ENCODE measurements at places on chromosomes 2 and 18.

DNA sequence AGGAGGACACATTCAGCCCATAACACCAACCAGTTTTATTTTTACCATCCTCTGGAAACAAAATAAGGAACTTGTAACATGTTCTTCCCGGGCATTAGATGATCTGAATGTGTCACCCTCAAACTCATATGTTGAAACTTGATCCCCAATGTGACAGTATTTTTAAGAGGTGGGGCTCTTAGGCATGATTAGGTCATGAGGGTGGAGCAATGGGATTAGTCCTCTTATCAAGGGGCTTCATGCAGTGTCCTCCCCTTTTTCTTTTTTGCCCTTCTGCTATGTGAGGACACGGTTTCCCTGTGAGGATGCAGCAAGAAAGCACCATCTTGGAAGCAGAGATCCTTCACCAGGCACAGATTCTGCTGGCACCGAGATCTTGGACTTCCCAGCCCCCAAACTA, 401.5 kb upstream of the TRIB2 start:
- no peak for DNase-seq

- no peak for DNase-seq
Observed at GRCh38 chr2:41941831-41942230, 106.0 kb upstream of the PKDCC start.

DNA sequence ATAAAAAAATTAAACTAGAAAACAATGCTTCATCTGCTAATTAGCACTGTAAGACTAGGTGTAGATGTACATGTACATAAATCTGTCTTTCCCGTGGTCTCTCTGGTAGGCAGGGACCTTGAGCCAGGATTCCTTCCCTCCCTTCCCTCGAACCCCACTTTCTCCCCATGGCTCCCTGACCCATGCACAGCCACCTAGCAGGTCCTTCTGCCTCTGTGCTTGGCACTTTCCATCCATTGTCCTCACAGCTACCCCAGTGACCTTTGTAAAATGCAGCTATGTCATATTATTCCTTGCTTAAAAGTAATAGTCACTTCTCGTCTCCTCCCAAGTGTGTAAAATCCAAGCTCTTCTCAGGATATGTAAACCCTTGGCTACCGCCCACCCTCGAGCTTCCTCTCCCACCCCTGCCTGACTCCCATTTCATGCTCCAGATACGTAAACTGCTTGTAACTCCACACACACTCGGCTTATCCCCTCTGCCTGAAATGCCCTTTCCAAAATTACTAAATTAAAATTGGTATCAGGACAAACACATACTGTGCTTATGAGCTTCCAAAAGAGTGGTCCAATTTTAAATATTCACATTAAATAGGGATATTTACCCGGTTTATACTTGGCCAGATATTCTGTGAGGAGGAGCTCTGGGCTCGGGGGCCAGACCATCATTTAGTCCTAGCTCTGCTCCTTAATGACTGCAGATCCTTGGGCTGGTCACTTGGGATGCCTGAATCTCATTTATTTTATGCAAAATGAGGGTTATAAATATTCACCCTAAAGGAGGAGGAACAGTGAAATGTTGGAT, 54.0 kb upstream of the RALBP1 start:
- no peak for DNase-seq

DNA sequence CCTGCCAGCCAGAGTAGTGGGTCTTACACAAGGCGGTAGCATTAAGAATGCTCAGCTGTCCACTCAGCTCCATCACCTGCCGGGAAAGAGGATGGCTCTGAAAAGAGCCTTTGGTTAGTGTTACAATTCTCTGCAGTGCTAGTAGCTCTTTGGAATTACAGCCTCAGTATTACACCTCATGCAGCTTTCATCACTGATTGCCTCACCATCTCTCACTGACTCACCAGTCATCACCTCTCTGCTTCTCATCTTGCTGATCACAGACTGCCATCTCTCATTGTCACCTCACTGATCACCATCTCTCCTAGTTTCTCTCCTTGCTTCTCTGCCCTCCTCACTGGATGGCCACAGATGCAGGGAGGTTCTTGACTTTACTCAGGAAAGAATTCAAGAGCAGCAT, 573.5 kb upstream of the SETBP1 start:
- no peak for DNase-seq

GRCh38 chr2:185219981-185220380, 518.6 kb upstream of the FSIP2 start:
- no peak for DNase-seq

DNA sequence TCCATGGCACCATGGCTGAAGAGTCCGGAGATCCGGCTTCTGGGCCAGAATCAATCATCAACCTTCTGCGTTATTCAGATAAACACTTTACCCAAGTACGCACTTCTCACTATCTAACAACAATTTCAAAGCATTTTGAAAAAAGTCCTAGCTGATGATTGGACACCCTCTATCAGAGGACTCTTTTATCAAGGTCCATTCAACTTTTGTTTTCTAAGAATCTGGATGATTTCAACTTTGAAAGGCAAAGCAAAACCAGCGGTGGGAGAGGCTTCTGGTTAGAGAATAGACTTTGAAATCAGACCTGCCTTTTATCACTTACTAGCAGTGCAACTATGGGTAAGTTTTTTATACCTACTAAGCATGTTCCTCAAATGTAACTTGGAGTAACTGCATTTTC, 293.6 kb upstream of the TNP1 start:
- DNase-seq: no peak

- no peak for DNase-seq
Observed at GRCh38 chr2:20165677-20166509, 59.0 kb downstream of the SDC1 start.

- DNase-seq: no peak
Observed at GRCh38 chr2:150256736-150257135, 230.7 kb downstream of the RND3 start.

DNA sequence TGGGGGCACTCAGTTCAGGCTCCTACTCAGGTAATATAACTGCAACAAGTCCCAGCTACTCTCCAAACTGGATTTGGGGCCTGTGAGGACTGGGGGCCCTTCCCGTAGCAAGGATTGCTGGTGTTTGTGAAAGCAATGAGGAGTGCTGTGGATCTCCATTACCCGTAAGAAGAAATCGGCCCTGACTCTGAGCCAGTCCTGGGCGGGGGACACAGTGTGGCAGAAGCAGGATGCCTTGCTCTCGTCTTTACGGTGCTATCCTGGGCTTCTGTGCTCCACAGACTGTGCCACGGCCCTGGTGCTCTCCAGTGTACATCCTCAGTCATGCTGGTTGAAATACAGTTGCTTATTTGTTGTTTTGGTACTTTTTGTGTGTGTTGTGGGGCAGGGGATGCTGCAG, 172.9 kb downstream of the NDUFA10 start:
- DNase-seq: no peak

DNA sequence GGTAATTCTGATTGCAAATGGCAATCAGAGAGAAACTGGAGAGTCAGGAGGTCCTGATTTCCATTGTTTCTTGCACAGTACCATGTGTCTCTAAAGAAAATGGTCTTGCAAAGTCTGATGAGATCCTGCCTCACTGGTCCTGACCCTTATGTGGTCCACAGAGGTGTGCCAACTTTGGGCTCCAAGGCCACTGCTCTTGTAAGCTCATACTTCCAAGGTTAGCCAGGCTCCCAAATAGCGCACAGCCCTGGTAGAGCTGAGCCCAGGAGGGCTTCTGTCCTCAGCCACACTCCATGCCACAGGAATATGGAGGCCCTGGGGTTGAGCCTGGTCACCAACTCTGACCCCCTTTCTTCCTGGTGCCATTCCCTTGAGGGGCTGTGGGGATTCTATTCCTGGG, 80.7 kb downstream of the SDC1 start:
- DNase-seq: no peak

- DNase-seq: no peak
Observed at GRCh38 chr2:46561731-46562450, 82.5 kb downstream of the TMEM247 start.

DNA sequence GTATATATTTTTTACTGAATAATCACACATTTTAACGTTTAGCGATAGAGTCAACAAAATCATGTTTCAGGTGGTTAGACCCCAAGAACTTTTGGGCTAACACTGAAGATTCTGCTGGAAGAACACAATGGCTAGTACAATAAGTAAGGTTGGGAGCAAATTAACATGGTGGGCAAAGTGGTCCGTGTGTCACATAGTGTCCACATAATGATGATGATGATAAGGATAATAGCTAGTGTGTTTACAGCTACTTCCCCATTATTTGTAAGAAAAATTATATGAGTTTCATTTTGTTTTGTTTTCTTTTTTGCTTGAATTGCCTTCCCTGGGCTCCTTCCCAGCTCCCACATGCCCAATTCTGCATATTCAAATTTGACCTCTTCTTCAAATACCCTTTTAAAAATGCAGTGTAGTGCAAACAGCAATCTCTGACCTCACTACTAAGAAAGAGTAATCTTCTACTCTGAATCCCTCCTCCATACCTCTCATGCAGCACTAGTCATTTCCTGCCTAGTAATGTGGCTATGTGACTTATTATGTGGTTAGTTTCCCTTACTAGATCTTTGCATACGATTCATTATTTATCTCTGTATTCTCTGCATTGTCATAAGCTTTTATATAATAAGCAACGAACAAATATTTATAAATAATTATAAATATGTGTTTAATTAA, 16.9 kb upstream of the VPS54 start:
- no peak for DNase-seq

- peak; percentile 97 for DNase-seq
Observed at GRCh38 chr2:20617892-20618467, 32.9 kb downstream of the HS1BP3 start.

- DNase-seq: no peak
Observed at GRCh38 chr2:49935449-49935848, 781.1 kb upstream of the FSHR start.

DNA sequence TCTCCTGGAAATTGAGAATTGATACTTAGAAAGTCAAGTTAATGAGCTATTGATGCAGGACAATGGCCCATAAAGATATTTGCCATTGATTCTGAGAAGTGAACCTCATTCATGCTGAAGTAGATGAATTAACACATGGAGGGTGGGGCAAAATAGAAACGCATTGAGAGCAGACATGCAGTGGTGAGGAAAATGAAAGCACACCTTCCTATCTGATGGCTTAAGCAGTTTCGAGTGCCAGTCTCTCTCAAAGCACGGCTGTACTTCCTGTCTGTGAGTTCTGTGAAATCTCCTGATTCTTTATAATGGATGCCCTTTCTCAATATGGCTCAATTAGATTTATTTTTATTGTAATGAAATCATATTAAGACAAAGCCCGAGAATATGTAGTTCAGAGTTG, 247.0 kb downstream of the TMX3 start:
- no peak for DNase-seq

GRCh38 chr2:187922846-187923245, 368.6 kb upstream of the TFPI start:
- no peak for DNase-seq

- DNase-seq: no peak
Observed at GRCh38 chr2:239884051-239884405, 141.1 kb downstream of the NDUFA10 start.

DNA sequence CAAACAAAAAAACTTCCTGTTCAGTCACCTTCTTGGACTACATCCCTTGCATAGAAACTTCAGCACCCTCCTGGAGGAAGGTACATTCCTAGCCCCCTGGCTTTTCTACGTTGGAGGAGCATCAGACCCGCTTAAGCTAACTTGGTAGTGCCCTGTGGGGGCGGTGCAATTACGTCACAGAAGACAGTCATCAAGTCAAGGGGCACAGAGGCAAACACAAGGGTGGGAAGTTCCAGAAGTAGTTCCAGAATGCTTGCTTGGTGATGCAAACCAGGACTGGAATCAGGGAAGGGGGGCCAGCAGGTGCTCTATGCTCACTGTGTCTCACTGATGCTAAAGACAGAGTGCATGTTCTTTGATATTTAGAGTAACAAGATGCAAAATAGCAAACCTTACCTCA, 15.2 kb upstream of the AGFG1 start:
- no peak for DNase-seq

DNA sequence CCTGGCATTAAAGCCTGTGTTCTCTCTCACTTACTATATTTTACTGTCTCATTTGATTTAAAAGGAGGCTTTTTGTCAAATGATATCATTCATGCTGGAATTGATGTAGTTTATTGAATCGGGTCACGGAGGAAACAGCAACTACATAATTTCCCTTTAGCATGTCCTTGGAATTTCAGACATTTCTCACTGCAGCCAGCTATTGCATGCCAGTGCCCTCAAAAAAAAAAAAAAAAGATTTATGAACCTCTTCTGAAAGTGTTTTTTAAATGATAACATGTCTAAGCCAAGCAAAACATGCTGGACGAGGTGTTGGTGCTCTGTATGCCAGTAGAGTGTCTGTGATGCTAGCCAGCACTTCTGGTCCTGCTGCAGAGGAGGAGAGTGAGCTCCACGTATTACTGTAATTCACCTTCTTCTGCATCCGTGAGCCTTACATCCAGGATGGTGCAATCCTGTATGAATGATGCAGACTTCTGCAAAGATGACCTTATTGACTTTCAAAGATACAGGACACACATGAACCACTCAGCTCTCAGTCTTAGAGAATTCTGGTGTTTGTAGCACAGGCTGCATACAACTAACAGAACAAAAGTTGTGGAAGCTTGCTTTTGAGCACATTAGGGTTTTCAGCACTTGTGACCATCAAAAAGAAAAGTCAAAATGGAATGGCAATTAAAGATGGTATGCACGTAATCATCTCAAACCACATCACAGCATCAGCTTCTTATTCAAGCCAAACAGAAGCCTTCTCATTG, 31.1 kb downstream of the UGP2 start:
- no peak for DNase-seq

DNA sequence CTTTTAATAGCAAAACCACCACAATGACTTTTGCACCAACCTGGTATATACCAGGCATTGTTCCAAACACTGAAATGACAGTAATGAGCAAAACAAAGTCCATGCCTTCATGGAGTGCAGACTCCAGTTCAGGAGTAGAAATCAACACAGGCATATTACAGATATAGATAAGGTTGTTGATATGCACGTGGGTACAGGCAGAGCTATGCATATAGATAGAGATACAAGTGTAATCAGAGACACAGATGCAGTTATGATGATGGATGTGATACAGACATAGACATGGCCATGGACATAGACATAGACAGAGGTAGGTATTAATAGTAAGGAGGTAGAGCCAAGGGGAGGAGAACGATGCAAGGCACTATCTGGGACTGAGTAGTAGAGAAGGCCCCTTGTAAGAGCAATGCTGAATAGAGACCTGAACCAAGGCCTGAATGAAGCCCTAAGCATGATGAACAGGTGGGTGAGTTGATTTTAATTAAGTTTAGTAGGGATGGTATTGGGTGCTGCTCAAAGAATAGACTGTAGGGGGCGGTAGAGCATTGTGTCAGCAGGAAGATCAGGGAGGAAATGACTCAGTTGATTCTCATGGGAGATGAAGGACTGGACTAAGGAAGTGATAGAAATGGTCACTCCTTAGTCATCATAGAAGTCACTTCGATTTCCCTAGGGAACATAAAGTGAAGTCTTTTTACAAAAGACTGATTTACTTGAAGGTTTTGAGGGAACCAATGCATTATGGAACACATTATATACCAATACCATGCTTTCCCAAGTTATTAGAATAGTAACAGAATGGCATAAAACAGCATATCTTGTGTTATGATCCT, 39.4 kb downstream of the CMPK2 start:
- peak; percentile 3 for DNase-seq

All from C1 segment of cervical spinal cord (tissue), 14 donors.